ENCODE measurements at places on chromosomes 16 and 17.
A peak's percentile ranks its signal among the peaks of the same experiment; 100 is the strongest.

GRCh38 chr17:37084372-37084771, 135.6 kb downstream of the AATF start:
- DNase-seq = no peak

GRCh38 chr17:5118219-5118618, 2.4 kb downstream of the USP6 start:
- DNase-seq = no peak

GRCh38 chr17:58269557-58270291, 11.0 kb downstream of the MPO start:
- no peak for DNase-seq

DNA sequence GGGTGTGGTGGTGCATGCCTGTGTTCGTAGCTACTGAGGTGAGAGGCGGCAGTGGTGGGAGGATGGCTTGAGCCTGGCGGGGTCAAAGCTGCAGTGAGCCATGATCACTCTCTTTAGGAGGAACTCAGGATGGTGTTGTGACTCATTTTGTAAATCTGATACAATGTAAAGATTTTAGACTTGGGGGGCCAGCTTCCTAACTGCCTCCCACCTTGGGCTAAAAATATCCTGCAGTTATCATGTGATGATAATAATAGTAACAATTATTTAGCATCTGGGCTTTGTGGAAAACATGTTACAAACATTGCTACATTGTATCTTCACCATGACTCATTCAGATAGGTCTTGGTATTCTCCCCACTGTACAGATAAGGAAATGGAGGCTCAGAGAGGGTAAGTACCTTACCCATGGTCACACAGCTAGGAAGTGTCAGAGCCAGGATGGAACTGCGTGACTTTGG, 7.4 kb downstream of the CTNS start:
- DNase-seq = no peak

DNA sequence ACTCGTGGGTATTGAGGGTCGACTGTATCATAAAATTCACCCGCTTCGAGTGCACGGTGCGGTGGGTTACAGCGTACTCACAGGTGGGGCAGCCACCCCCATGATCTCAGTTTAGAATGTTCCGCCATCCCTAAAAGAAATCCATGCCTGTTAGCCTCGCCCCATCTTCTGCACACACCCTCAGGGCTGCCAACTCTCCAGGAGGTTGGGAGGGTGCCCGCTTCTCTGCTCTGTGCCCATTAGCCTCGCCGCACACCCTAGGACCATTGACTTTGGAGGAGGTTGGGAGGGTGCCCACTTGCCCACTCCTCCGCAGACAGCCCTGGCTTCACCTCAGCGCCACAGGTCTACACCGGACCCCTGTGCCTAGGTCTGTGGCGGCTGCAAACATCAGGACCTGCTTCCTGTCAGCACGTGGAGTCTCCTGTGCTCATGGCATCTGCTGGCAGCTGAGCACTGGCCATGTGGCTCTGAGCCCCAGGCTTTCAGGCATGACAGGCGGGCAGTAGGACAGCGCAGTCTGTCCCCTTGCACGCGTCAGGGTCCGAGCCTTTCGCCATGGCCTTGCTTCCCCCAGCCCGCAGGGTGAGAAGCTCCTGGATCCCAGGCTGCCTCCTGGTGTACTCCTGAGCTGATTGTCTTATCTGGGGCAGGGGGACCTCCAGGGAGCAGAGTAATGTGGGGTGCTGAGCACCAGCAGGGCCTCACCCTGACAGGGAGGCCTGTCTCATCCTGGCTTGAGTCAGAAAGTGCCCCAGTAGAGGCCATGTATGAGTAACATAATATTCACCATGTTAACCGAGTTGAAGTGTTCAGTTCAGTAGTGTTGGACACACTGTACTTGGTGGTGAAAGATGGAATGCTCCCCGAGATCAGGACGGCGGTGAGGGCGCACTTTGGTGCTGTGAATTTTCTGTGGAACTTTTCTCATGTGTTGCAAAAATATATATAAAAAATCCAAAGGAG, 21.9 kb downstream of the NME3 start:
- DNase-seq = no peak

GRCh38 chr17:82793974-82794630, 42.2 kb downstream of the TBCD start:
- no peak for DNase-seq

DNA sequence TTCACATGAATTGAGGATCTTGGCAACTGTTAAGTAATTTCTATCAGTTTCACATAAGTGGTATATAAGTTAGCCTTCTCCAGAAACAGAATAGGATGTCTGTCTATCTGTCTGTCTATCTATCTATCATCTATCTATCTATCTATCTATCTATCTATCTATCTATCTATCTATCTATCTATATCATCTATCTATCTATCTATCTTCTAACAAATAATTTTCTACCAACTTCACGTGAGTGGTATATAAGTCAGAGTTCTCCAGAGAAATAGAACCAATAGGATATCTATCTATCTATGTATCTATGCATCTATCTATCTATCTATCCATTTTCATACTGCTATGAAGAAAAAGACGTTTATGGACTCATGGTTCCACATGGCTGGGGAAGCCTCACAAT, 11.4 kb upstream of the SPACA3 start:
- DNase-seq = no peak

GRCh38 chr16:69320740-69321073, 9.6 kb downstream of the VPS4A start:
- no peak for DNase-seq

DNA sequence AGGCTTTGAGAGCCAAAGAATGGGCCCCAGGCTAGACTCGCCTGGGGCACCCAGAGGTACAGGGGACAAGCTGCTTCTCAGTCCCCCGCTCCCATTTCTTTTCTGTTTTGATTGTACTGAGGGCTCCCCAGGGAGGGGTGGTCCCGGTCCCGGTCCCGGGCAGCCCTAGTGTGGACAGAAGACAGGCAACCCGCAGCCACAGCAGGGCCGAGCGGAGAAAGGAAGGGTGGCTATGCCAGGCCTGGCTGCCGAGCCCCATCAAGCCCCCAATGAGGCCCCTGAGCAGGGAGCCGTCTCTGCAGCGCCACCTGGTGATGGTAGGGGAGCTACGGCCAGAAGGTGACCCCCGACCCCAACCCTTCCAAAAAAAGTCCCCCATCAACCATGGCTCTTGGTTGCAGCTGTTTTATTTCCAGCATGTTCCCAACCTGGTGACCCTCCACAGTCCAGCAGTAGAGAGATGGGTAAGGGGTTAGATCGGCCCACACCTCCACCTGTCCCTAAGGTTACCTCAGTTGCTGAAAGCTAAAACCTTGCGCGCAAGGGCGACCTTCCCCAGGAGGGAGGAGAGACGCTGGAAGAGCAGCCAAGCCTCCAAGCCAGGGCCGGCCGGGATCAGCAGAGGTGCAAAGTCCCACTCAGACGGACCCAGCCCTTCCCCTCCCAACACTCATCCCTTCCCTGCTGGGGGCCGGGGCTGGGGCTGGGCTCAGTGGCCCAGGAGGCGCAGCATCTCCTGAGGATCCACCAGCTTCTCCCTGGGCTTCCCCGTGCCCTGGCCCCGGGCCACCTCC, 2.6 kb upstream of the GRIN2C start:
- peak; percentile 91 for DNase-seq

GRCh38 chr16:53090591-53091411, 36.0 kb downstream of the CHD9 start:
- DNase-seq = no peak

DNA sequence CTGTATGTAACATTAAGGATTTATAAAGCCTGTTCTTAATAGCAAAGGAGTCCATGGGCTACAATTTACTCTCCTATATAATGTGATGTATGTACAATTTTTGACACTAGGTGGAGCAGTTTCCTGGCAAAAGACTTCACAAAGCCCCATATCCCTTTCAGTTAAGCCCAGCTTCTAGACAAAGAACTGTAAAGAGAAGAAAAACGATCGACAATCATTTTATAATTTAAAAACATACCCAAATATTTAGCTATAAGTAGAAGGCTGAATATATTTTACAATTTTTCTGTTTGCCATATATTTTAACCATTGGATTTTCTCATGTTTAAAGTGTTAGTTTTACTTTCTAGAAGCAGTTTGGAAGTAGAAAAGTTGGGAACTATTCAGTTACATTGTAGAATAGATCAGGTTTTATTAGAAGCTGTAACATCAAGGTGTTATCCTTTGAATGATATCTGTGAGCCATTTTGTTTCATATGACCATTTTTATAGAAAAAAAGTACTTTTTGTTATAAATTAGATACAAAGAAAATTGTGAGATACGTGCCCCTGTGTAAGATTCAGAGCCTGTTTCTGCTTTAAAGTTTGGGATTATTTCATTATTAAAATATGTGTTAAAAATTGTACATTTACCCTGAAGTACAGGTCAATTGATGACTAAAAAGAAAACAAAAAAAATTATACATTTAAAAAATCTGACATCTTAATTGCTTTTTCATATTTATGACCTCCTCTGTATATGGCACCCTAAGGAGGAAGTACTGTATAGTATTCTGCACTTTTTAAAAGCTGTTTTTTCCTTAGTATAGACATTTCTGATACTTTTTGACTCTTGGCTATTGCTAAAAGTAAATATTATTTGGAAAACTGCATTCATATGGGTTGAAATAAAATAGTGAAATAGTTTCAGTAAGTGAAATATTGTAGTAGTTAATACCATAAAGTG, 46.3 kb downstream of the VMP1 start:
- DNase-seq = no peak

DNA sequence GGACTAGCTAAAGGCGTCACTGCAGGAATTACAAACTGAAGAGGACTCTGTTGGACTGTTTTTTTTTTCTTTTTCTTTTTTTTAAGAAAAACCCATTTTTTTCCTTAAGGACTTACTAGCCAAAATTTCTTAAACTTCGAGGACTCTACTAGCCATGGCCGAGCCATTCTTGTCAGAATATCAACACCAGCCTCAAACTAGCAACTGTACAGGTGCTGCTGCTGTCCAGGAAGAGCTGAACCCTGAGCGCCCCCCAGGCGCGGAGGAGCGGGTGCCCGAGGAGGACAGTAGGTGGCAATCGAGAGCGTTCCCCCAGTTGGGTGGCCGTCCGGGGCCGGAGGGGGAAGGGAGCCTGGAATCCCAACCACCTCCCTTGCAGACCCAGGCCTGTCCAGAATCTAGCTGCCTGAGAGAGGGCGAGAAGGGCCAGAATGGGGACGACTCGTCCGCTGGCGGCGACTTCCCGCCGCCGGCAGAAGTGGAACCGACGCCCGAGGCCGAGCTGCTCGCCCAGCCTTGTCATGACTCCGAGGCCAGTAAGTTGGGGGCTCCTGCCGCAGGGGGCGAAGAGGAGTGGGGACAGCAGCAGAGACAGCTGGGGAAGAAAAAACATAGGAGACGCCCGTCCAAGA, 878 bp downstream of the HEXIM1 start:
- DNase-seq = peak; percentile 96

DNA sequence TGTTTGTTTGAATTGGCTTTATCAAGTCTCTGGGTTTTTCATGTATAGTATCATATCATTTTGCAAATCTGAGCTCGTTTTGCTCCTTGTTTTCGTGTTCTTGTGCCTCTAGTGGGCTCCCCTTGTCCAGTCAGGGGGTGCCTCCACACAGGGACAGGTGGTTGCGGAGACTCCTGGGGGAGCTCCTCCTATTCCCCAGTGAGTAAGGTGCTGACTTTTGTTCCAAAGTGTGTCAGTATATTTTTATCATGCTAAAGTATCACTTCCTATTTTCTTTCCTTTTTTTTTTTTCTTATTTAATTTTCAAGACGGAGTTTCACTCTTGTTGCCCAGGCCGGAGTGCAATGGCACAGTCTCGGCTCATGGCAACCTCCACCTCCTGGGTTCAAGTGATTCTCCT, 30.3 kb upstream of the IL17C start:
- no peak for DNase-seq

- DNase-seq = no peak
Measured at GRCh38 chr17:37741341-37742115, 3.3 kb downstream of the HNF1B start.

DNA sequence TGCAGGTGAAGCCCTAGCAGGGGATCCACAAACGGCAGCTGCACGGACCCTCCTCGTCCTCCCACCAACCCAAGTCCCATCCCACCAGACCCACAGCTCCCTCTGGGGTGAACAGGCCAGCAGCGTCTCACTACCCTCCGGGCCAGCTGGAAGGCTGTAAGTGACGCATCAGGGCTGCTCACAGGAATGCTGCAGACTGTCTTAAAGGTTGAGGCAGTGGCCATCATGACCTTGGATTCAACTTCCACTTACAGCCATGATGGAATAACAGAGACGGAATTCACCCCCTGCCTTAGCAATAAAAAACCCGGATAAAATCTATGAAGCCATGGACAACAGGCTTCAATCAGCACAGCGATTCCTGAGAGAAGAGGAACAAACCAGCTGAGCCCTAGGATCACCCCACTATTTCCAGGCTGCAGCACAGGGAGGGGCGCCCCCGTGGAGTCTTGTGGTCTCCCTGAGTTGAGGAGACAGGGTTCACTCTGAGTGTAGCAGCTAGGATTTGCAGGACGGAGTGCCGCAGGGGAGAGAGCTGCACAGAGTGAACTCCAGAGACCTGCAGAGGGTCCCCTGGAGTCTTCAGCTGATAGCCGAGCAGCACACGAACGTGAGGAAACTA, 10.5 kb downstream of the FAM83G start:
- no peak for DNase-seq

DNA sequence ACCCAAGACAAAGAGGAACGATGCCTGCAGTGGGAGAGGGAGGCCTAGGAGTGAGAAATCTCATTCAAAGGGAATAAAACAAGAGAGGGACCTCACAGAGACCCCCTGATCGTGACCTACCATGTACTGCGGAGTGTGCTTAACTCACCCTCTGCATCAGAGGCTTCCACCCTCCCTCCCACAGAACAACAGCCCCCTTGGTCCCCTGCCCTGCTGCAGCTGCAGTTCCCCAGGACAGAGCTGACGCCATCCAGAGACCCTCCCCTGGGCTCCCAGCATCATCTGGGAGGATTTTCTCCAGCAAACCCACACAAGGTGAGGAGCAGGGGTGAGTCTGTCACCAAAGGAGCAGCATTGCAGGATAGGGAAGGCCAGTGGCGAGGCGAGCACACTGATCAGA, 39.8 kb downstream of the TLE7 start:
- no peak for DNase-seq

DNA sequence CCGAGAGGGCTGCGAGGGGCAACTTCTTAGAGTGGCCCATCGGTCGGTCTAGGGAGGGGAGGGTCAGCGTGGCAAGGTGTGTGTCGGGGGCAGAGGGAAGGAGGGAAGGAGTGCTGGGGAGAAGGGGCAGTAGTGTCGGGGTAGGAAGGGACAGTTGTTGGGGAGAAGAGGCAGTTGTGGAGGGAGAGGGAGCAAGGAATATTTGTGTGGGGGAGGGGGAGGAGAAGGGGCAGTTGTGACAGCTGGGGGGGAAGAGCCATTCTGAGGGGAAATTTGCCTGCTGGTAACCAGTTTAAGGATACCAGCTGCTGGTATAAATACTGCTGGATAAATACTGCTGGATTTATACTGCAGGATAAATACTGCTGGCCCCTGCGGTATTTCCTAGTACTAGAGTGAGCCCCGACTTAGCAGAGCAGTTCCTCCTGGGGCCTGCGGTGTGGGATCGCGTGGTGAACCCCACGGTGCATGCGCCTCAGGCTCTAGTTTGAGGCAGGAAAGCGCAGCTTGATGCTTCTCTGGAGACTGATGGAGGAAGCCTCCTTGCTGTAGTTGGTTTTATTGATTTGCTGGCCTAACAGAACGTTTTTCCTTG, 309 bp downstream of the DNAH2 start:
- DNase-seq = no peak

All from WERI-Rb-1 (cell line).